ENCODE measurements at places on chromosomes 5 and 9.

DNA sequence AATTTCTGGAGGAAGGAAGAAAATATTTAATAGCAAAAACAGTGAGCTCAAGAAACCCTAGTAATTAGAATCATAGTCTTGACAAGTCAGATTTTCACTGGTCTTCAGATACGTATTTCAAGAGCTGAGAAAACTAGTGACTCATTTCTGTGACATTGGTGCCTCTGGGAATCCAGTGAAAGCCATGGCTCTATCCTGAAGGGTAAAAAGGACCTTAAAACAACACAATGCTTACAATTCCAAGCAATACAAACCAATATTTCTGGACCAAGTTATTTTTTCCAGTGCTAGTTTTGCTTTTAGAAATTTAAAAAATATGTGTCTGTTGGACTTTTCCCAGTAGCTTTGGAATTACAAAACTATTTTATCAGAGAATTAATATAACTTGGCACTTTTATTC, 140.3 kb downstream of the LPAR1 start:
- DNase-seq: no peak

- DNase-seq: no peak
These were observed 592.0 kb downstream of the BNC2 start for GRCh38 chr9:16278326-16278999.

GRCh38 chr5:15558681-15559080, 58.7 kb downstream of the FBXL7 start:
- DNase-seq: no peak

DNA sequence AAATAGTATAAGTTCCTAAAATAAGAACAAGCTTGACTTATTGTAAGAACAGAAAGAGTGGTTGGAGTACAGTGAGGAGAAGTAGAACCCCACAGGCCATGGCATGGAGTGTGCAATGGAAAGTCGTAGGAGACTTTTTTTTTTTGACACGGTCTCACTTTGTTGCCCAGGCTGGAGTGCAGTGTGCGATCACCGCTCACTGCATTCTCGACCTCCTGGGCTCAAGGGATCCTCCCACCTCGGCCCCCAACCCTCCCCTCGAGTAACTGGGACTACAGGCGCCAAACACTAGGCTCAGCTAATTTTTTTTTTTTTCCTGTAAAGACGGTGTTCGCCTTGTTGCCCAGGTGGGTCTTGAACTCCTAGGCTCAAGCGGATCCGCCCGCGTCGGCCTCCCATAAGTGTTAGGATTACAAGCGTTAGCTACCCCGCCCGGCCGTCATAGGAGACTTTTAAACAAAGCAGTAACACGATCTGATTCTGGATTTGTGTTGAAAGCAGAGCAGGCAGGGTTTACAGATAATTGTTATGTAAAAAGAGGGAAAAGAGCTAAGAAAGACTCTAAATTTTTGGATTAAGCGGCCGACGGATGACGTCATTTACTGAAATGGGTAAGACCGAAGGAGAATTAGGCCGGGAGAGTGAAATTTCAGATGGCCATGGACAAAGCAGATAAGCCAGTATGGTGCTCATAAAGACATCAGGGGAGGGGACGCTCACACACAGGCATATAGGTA, 752 bp downstream of the TSTD2 start:
- DNase-seq: no peak

DNA sequence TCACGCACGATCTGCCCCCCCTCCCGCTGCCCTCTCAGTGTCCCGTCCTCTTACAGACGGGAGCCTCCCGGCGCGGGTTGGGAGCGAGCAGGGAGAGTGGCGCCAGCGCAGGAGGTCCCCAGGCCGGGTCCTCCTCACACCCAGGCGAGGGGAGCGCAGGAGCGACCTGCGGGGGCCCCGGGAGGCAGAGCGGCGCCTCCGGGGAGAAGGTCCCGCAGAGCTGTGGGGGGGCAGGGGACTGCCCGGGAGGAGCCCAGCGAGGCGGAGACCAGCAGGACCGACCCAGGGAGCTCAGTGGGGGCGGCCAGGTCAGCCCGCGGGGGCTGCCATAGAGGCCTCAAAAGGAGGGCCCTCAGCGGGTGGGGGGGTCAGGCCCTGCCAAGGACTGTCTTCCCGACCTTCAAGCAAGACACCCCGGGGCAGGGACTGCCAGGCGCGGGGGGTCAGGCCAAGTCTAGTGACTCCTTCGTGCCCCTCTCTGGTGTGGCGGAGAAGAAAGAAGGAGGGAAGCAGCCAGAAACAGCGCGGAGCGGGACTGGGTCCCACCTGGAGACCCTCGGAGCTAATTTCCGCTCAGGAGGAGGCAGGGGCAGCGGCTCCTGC, 123.3 kb upstream of the ERCC6L2 start:
- DNase-seq: no peak

GRCh38 chr9:133848471-133849109, 110.4 kb upstream of the SARDH start:
- no peak for DNase-seq

GRCh38 chr9:91181541-91181940, 180.2 kb downstream of the AUH start:
- DNase-seq: no peak

DNA sequence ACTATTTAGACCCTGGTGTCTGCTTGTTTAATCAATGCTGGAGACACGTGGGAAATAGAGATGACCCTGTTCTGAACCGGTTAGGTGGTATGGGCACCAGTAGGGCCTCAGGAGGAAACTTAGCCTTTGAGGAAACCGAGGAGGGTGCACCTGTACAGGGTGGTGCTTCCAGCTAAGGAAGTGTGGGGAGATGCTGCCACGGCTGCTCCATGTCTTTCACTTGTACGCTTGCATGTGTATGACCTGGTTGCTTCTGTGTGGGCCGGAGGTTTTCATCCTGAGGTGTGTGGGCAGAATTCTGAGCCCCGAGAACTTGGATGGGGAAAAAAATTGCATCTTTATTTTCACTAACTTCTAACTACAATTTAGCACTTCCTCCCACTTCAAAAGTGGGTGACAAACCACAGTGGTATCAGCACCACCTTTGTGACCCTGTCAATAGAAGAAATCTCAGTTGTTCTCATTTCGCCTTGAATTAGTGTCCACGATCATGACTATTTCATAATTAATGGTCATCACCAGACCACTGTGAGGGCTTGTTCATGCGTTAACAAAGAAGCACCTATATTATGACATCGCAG, 99.8 kb upstream of the SPATA31C2 start:
- no peak for DNase-seq

DNA sequence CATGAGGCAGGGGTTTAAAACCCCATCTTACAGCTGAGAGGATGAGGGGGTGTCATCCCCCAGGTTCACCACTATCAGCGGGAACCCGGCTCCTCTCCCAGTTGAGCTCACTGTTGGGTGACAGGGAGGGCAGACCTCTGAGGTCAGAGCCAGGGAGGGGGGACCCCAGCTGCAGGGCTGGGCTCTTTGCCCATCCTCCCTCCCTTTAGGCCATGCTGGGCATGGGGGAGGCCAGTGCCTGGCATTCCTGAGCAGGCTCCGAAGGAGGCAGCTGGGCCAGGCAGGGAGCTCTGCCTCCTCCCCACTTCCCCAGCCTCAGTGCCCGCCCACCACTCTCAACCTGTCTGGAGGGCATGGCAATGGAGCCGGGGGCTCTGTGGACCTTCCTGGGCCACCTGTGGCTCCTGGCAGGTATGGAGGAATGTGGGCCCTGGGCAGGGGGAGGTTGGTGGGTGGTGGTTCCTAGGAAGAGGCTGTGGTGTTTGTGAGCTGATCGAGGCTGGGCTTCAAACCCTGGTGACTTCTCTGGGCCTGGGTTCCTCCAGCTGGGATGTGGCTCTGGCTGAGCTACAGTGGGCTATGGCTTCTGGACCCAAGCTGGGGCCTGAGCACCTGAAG, 12.6 kb downstream of the CRB2 start:
- DNase-seq: no peak

DNA sequence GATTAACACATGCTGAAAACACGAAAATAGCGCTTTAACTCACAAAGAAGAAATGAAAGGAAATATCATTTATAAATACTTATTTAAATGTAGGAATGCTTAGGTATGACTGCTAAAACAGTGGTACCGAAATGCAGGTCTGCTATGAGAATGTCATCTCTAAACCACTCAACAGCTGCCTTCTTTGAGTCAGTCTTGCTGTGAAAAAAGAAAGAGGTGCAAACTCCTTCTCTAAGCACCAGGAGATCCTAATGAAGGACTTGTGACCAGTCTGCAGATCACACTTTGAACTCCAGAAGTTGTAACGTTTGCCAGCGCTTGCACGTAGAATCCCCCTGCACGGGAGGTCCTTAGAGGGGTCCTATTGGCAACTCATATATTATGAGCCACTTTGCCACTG, 86.6 kb downstream of the TRIO start:
- DNase-seq: no peak

DNA sequence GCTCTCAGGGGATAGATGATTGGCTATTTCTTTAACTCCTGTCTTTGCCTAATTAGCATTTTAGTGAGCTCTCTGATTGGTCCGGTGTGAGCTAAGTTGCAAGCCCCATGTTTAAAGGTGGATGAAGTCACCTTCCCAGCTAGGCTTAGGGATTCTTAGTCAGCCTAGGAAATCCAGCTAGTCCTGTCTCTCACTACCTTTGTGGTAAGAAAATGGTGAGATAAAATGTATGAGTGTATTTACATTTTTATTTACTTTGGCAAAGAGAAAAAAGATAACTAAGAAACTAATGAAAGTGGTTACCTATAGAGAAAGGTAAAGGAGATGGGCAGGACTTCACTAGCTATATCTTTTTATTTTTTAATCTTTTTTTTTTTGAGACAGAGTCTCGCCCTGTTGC, 146.8 kb downstream of the RFK start:
- DNase-seq: no peak

Measured in HepG2 (cell line).